ENCODE measurements at places on chromosomes 13 and 19.

DNA sequence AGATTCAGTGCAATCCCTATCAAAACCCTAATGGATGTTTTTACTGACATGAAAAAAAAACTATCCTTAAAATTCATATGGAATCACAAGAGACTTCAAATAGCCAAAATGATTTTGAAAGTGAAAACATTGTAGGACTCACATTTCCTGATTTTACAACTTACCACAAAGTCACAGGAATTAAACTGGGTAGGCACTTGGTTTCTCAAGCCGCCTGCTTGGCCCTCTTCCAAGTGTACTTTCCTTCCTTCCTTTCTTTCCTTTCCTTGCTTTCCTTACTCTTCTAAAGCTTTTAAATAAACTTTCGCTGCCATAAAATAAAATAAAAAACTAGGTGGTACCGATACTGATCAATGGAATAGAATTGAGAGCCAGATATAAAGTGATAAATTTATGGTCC lies 21.0 kb upstream of the CD33 start:
- DNase-seq, result no peak

DNA sequence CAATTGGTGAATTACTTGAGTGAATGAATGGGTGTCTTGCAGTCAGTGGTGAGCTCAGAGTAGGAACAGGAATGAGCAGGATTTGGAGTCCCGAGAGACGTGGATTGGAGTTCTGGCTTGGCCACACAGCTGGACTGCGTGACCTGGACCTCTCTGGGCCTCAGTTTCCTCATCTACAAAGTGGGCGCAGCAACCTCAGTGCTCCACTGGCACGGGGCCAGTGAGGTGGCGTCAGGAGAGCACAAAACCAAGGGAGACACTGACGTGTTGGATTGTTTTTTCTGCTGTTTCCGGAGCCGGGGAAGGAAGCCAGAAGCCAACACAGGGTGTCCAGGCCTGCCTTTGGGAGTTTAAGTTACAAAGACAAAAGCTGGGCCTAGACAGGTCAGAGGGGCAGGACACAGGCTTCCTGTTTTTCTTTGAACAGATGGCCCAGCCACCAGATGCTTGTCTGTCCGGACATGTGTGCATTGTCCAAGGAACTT lies 6.5 kb upstream of the DOCK6 start:
- DNase-seq, result no peak

DNA sequence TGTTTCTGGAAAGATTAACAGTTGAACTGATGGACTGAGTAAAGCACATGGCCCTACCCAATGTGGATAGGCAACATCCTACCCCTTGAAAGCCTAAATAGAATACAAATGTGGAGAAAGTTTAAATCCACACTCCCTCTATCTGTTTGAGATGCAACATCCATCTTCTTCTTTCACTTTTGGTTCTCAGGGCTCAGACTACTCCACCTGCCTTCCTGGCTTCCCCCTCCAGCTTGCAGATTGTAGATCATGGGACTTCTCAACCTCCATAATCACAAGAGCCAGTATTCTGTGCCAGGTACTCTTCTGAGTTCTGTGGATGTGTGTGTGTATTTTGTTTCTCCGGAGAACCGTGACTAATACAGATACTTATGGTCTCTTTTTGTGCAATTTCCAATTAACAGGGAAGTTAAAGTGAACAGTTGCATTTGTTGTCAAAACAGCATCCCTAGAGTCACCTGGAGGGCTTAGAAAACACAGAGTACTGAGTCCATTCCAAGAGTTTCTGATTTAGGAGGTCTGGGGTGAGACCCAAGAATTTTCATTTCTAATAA lies 590.3 kb upstream of the MIR17HG start:
- DNase-seq, result no peak

DNA sequence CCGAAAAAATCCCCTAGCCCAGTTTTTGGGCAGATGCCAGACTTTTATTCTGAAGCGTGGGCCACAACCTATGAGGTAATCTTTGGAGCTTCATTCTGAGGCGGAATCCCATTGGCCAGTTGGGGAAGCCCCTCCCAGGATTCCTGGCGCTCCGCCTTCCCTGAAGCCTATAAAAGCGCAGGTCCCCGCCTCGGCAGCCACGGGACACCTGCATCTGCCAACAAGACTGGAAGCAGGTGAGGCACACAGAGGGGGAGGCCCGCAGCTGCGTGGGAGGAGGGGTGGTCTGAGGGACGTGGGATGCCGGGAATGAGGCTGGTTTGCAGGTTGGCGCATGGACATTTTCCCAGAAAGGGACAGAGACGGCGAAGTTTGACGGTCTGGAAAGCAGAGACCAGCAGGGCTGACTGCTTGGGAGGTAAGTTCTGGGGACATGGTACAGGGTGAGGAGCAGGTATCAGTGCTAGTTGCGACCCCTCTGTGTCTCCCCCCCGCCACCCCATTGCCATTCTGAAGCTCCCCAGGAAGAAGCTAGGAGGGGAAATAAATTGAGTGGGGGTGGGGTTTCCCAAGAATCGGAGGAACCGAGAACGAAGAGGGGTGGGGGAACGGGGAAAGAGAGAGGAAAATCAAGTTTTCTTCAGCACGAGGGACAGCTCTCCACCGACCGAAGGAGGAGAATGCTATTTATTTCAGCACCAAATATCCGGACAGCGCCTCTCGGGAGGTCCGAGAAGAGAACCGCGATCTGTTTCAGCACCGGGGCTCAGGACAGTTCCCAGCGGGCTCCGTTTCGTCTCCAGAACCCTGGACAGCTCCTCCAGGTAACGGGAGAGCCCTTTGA lies 22.4 kb upstream of the FEM1A start:
- no peak for DNase-seq

DNA sequence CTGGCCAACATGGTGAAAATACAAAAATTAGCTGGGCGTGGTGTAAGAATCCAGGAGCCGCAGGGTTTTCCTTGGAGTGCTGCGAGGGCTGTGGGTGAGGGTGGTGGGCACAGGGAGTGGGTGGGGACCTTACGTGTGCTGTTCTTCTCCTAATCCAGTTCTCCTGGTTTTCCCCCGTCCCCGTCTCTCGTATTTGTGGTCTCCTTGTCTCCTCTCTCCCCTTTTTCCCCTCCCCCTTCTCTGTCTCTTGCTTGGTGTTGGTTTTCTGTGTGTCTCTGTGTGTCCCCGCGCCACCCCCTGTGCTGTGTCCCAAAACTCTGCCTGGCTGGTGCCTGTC lies 1.7 kb downstream of the SELENOW start:
- DNase-seq, result no peak

GRCh38 chr13:71417205-71417604 lies 449.8 kb downstream of the DACH1 start:
- DNase-seq, result no peak

- DNase-seq, result no peak
These were observed 2.5 kb downstream of the IL4I1 start for GRCh38 chr19:49894011-49894664.

GRCh38 chr19:49340069-49340864 lies 5.1 kb downstream of the CD37 start:
- no peak for DNase-seq

GRCh38 chr19:30069535-30070197 lies 127.6 kb downstream of the URI1 start:
- no peak for DNase-seq

GRCh38 chr19:5230730-5231555 lies 109.7 kb downstream of the PTPRS start:
- no peak for DNase-seq

DNA sequence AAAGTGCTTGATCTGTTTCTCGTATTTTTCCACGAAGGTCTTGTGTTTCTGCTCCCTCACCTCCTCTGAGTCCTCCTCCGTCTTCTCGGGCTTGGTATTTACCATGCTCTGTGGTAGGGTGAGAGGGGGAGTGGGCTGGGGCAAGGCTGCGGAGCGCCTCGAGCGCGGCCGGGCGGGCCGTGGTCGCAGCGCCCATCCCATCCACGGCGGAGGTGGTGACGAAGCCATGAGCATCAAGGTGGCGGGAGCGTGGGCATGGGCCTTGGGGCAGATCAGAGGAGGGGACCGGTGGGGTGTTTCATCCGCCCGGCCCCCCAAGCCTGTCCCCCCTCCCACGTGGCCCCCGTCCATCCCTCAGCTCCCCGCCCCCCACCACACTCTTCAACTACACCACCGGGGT lies 7.9 kb downstream of the CDC37 start:
- no peak for DNase-seq

- DNase-seq, result no peak
These were observed 63.5 kb upstream of the GPR183 start for GRCh38 chr13:99370481-99371275.

DNA sequence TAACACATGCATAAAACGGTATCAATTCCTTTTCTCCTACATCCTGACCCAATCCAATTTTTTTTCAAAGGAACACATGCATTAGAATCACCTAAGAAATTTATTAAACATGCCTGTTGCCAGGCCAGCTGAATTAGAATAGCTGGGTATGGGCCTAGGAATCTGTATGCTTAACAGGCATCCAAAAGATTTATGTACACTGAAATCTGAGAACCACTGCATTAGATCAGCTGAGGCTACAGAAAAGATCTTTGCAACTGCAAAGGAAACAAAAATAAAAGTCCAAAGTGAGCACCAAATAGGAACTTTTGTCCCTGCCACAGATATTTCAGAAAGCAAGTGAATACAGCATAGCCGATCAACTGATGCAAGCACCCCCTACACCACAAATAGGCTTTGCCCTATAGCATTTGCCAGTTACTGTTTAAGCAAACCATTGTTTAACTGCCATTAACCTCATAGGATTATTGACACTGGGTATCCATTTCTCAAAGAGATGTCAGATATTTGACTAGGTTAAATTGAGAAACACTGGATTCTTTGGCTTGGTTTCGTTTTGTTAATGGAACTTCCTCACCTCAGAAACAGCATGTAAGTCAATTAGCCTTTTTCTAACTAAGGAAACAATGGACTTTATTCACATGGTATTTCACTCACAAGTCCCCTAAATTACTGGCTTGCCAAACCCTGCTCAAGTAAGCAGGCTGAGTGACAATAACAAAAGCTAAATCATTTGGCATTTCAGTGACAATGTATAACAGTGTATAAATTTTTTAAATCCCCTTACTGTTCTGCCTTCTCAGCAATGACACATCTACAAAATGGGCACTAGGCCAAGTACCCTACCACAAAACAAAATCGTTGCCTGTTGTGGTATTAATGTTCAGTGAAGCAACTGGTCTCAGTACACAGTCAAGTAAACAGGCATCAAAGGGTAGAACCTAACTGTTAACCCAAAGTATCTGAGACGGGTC lies 67.8 kb downstream of the SUCLA2 start:
- no peak for DNase-seq

- DNase-seq, result no peak
These were observed 32.7 kb upstream of the DCLK1 start for GRCh38 chr13:36163809-36164308.

DNA sequence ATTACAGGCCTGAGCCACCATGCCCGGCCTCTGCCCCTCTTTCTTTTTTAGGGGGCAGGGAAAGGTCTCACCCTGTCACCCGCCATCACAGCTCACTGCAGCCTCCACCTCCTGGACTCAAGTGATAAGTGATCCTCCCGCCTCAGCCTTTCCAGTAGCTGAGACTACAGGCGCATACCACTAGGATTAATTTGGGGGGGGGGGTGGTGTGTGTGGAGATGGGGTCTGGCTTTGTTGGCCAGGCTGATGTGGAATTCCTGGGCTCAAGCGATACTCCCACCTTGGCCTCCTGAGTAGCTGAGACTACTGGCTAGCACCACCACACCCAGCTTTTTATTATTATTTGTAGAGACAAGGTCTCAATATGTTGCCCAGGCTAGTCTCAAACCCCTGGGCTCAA lies 4.2 kb downstream of the APOE start:
- DNase-seq, result no peak

DNA sequence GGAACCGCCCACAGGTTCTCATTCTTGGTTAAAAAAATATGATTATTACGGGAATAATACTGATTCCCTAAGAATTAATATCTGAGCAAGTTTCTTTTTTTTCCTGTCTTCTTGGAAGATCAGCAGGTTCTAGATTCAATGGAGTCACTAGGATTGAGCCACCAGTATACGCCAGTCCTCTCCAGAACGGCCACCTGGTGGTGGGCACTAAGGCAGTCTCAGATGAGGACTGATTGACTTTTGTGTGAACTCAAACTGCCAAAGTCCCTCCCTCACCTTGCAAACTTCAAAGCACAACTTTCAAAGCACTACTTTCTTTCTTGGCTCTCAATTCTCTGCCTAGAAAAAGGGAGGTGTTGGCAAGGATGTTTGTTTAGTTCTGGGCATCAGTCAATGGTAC lies 33.3 kb upstream of the ALOX5AP start:
- DNase-seq, result no peak

DNA sequence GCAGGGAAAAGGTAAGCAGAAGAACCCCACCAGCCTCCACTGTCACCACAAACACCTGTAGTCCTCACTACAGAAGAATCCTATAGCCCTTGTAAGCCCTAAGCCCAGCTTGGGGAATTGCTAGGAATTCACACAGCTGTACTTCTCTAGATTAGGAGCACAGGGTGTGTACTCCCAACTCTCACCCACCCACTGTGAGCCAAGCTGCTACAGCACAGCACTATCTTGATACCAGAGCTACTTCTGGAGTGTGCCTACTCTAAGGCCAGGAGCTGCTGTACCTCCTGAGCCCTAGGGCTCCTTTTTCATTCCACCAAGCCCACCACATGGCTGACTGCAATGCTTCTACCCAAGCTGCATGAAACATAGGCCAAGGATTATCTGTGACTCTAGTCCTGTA lies 122.3 kb upstream of the WASF3 start:
- DNase-seq, result no peak

DNA sequence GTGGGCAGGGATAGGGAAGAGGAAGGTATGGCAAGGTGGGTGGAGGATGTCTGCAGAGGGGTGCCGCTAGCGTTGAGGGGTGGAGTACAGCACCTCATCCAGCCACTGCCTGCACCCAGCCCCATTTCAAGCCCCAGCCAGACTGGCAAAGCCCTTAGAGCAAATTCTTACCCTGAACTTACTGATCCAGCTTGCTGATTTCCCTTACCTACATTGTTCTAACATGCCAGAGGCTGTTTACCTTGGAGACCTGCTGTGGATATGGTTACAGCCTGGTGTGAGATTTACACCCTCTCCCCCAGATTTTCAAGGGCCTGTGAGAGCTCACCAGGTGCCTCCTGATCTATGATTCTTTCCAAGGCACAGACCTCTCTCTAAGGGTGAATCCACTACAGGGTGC lies 86.0 kb downstream of the ZNF726 start:
- no peak for DNase-seq

DNA sequence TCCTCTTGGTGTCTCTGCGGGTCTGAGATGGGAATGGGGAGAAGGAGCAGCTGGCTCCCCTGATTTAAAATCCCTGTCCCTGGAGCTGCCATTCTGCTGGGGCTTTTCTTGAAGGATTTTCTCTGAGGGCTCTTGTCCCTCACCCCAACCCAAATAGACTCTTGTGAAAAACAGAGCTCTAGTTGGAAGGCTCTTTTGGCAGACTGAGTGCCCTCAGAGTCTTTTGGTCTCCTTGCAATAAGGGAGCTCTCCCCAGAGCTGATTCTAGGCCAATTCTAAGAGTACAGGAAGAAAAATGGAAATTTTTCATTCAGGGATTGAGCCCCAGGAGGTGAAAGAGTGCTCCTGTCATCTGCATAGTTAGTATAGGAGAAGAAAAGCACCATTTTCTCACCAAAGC lies 238.3 kb downstream of the COG6 start:
- DNase-seq, result no peak

- DNase-seq, result no peak
These were observed 18.1 kb upstream of the GTF3A start for GRCh38 chr13:27406178-27406939.

All from Panc1 (cell line).